NCI-H1105 treated with DMSO at 0.1 percent for 48 hours (cell line): ENCODE measurements at places on chromosomes 4 and X.

GRCh38 chr4:40548256-40548655 is 81.4 kb downstream of the RBM47 start:
- DNase-seq: no peak

GRCh38 chr4:182955411-182955810 is 38.2 kb upstream of the DCTD start:
- no peak for DNase-seq

GRCh38 chr4:67465032-67465762 is 80.1 kb downstream of the CENPC start:
- no peak for DNase-seq

- DNase-seq: no peak
Observed at GRCh38 chr4:123306769-123307168, 89.8 kb upstream of the SPRY1 start.

- no peak for DNase-seq
Observed at GRCh38 chr4:141329174-141329569, 108.5 kb downstream of the ZNF330 start.

- DNase-seq: no peak
Observed at GRCh38 chr4:89773805-89774204, 63.2 kb downstream of the SNCA start.

GRCh38 chr4:153439831-153440230 is 26.3 kb upstream of the TMEM131L start:
- no peak for DNase-seq

GRCh38 chr4:140134746-140135425 is 19.1 kb downstream of the MAML3 start:
- DNase-seq: no peak

GRCh38 chr4:101710806-101711205 is 79.7 kb upstream of the BANK1 start:
- no peak for DNase-seq
